Activated naive CD4-positive, alpha-beta T cell treated with anti-CD3 and anti-CD28 coated beads for 36 hours (primary cell): ENCODE measurements at places on chromosomes 3 and 15.
A peak's percentile ranks its signal among the peaks of the same experiment; 100 is the strongest.

GRCh38 chr3:139797724-139798343, 120.1 kb upstream of the NMNAT3 start:
- DNase-seq = peak; percentile 51

DNA sequence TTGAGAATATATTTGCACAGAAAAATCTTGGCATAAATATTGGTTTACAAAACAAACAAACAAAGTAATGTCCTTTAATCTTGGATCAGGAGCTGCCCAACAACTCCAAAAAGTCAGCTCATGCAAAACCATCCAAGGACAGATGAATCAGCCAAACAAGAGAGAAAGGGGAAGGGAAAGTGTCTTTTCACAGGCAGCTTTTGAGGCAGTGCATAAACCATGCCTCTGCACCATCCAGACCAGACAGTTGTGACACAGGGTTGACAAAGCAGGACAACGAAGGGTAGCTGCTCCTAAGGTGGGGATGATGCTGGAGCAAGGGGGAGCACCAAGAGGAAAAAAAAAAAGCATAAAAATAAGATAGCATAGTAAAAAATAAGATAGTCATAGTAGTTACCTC, 8.7 kb downstream of the CD86 start:
- DNase-seq = no peak

DNA sequence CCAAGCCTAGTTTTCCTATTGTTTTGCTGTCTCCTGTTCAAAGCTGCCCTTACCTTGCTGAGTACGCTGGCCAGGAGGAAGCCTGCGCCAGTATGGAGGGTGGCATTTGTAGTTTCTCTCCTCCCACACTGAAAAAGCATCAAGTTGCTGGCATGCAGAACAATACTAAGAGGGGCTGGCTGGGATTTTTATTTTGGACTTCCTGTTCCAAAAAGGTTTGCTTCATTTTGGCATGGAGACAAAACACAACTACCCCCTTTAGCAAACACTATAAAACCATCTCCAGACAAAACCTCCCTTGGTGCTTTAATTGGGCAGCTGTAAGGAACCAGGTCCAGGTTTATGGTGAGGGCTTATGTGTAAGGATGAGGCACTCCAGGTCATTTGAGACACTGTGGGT, 457.6 kb downstream of the PDCD6IP start:
- DNase-seq = no peak

- DNase-seq = no peak
These were observed 201.8 kb downstream of the CACNA2D3 start for GRCh38 chr3:54324103-54324502.

DNA sequence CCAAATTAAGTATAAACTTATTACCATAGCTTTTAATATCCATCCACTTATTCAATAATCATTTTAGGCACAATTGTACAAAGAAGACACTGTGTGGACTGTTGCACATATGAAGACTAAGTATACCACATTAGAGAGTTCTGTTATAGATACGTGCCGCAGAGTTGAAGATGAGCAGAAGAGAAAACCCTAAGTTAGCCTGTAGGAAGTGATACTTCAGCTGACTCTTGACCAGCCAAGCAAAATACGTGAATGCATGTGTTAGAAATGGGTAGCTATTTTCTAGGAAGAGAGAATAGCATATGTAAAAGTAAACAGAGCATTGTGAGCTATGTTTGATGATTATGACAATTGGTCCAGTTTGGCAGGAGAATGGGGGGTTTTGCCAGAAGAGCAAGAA, 272.0 kb upstream of the ATP11B start:
- DNase-seq = no peak

DNA sequence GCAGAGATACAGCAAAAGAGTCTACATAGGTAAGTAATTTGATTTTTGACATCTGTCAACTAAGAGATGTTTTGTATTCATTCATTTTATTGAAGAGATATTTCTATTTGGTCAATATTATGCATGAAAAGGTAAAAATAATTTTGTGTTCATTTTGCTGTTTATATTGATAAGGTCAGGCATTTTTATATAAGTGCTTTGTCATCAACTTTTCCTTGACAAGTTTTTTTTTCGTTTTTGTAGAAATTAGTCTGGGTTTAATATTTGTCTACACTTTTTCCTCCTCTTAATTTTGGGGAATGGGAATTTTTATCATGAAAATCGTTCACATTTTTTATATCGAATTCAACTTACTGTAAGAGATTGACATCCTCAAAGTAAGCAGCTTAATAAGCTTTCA, 67.7 kb downstream of the STT3B start:
- DNase-seq = no peak

DNA sequence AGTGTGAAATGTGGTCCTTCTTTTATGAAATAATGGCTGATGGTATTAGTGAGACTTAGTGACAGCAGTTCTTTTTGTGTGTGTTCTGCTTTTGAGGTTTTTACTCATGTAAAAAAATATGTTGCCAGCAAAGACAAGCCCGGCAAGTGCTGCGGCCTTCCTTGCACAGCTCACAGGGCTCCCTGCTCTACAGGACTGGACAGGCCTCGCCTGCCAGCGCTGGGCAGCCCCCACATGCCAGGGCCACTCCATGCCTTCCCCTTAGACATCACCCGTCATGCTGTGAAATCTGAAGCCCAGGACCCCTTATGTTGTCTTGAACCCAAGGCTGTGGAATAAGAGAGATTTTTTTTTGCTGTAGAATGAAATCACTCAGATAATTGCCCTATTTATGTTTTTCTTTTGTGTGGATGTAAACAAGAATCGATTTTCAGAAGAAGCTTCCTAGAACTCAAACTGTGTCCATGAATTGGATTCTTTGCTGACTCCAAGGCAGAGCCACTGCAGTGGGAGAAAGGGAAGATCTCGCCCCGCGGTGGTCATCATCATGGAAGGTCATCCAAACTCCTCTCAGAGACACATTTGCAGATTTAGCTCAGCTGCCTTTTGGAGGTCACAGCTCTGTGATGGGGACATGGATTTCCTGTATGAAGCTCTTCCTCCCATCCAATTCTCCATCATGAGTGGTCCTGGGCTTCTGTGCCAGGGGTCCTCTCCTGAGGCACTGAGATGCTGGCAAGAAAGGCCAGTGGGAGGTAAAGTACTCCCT, 150.8 kb downstream of the ATP10A start:
- no peak for DNase-seq

GRCh38 chr3:157981819-157982218, 124.4 kb downstream of the SHOX2 start:
- DNase-seq = no peak

- no peak for DNase-seq
These were observed 868.8 kb downstream of the NTRK3 start for GRCh38 chr15:87387766-87388165.

GRCh38 chr3:126992776-126993175, 9.9 kb downstream of the PLXNA1 start:
- DNase-seq = no peak

- no peak for DNase-seq
These were observed 327.6 kb downstream of the GRM7 start for GRCh38 chr3:7188551-7188950.

DNA sequence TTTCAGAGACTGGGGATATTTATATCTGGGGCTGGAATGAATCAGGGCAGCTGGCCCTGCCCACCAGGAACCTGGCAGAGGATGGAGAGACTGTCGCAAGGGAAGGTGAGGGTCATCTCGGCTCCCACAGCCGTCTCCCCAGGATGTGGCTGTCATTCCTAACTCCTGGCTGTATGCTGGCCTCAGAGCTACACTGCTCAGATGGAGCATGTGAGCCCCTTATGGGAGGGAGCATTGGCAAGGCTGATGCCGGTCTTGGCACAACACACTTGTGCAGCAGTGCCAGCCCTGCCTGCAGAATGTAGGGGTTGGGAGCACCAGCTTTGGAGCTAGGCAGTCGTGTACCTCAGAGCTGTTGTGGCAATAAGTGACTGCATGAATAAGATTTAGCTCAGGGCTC, 5.2 kb downstream of the RCCD1 start:
- DNase-seq = no peak
